ENCODE measurements at places on chromosomes 12 and 14.
A peak's percentile ranks its signal among the peaks of the same experiment; 100 is the strongest.

GRCh38 chr12:39574785-39575497 lies 44.7 kb downstream of the ABCD2 start:
- DNase-seq: no peak

GRCh38 chr12:103667125-103667524 lies 80.1 kb downstream of the STAB2 start:
- peak; percentile 87 for DNase-seq

- peak; percentile 24 for DNase-seq
These were observed 462 bp downstream of the KNTC1 start for GRCh38 chr12:122527478-122527944.

DNA sequence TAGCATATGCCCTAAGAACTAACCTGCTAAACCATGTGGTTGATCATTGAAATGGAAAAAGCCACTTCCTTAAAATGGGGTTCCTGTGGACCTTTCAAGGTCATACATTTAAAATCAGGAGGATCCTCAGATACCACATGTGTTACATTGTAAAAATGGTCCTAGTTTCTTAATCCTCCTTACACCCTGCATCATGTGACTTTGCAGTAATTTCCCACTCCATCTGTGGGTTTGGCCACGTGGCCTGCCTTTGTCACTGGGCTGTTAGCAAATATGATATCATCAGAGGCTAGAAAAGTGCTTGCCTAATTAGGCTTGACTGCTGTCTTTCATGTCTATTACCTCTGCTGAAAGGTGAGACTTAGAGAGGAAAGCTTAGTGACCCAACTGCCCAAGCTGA lies 70.7 kb downstream of the CMKLR1 start:
- DNase-seq: no peak

- DNase-seq: no peak
These were observed 14.3 kb downstream of the SLC17A8 start for GRCh38 chr12:100371146-100371545.

GRCh38 chr12:49876070-49876469 lies 27.6 kb downstream of the FAIM2 start:
- DNase-seq: no peak

Measured in NCI-H2029 (cell line).